Hematopoietic multipotent progenitor cell treated with erythropoietin and hydrocortisone succinate and interleukin-3 and kit ligand, for 15 days (in vitro differentiated cells): ENCODE measurements at places on chromosomes 11 and 22.
A peak's percentile ranks its signal among the peaks of the same experiment; 100 is the strongest.

- no peak for DNase-seq
Observed at GRCh38 chr11:77395460-77396173, 78.3 kb downstream of the PAK1 start.

DNA sequence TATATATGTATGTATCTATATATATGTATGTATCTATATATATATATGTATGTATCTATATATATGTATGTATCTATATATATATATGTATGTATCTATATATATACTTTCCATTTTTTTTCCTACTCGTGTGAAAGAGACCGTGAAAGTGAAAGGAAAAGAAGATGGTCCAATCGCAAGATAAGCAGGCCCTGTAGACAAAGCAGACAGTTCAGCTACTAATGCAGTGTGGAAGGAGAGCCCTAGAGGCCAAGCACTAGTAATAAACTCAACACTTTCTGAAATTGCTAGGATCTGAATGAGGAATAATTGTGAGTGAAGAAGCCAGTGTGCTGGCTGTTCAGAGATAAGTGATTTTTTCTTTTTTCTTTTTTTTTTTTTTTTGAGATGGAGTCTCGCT is 47.2 kb downstream of the MCHR1 start:
- DNase-seq, result peak; percentile 50

DNA sequence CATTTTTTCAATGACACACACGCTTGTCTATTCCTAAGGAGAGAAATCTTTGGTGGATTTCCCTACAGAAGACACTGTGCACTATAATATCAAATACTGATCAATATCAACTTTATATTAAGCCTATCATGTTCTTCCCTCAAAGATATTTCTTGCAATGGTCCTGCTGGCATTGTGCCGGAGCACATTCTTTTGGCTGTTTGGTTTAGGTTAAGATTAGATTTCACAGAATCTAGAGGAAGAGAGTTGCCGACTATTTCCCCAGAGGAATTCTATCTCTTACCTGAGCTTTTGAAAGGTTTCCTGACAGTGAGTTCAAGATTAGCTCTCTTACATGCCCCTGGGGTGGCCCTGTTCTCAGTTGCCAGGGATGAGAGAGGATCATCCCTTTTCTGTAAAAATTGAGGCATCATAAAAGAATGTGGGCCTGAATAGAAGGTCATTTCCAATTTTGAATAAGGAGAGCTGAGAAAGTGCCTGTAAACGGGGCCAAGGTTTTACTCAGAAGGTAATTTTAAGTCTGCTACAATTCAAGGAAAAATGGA is 180.6 kb upstream of the ARHGAP20 start:
- no peak for DNase-seq

GRCh38 chr11:133414506-133414905 is 117.8 kb downstream of the OPCML start:
- no peak for DNase-seq
